ENCODE measurements at places on chromosomes 1 and 21.

DNA sequence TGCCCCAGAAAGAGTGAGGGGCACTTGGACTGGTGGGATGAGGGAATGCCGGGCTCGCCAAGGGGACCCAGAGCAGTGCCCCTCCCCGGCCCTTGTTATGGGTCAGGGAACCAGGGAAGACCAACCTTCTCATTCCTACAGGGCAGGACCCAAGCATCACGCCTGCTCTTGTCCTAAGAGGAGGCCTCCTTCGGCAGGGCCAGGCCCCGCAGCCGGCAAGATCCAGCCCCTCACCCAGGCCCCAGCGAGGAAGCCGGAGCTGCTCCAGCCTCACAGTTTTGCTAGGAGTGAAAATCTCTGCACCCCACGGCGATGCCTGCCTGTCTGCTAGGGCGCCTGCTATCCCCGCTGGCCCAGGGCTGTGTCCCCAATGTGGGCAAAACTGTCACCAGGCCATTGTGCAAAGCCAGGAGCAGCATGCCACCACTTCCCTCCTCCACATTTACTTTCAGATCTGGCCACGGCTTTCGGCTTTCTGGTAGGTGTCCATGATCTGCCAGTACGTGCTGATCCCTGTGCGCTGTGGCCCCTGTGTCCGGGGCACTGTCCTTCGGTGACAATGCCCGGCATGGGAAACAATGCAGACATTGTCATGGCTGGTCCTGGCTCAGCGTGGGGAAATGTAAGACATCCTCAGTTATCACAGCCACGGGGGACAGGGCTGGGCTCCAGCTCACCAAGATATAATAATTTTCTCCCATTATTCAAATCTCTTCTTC, 9.6 kb downstream of the ACTRT2 start:
- H3K4me3 ChIP-seq: no peak overlapping the region
- H3K27me3 ChIP-seq: no peaks in the 10 kb centered on the region
- no peak for DNase-seq
- H3K27ac ChIP-seq: no peak overlapping the region
- H3K36me3 ChIP-seq: no peaks in the 10 kb centered on the region

DNA sequence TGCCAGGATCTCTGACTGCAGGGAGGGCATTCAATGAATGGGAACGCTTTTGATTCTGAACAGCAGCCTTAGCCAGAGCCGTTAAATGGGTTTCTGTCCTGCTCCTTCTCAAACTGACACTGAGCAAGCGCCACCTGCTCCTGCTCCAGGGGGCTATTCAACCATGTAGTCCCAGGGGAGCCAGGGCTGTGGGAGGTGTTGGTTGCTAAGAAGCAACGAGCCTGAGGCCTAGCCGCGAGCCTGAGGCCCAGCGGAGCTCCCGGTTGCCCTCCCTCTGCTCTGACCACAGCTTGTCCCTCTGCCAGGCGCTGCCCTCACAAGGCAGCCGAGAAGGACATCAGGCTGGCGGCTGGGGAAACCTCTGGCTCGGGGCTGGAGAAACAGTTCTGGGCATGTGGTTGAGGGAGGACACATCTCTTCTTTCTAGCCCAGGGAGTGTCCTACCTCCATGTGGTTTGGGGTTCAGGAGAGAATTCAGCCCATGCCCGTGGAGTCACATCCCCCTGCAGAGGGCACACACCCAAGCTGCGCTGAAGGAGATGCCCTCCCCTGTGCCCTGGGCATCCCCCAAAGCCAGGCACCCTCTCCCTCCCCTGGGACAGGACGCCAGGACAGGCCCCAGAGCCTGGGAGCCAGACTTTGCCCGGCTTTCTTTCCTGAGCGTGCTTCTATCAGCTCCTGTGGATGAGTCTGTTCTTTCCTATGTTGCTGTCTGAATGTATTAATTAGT, 18.0 kb downstream of the PCP4 start:
- no peaks in the 10 kb centered on the region for H3K27me3 ChIP-seq
- H3K27ac ChIP-seq: no peak overlapping the region
- H3K36me3 ChIP-seq: no peaks in the 10 kb centered on the region
- DNase-seq: no peak

DNA sequence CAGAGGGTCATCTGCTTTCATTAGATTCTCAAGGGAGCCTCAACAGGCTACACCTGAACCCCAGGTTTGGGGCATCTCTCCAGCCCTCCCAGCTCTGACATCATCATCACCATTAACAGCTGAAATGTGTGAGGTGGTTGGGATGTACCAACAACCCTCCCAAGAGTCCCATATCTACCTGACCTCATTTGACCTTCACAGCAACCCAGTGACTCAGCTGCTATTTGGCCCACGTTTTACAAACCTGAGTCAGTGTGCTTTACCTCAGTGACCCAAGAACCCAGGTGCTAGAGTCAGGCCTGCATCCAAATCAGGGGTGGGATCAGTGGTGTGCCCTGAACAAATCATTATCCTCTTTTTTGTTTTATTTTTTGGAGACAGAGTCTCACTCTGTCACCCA, 53.3 kb upstream of the TINAGL1 start:
- DNase-seq: no peak
- H3K4me3 ChIP-seq: no peak overlapping the region
- no peak overlapping the region for H3K27ac ChIP-seq
- no peaks in the 10 kb centered on the region for H3K27me3 ChIP-seq
- no peaks in the 10 kb centered on the region for H3K4me1 ChIP-seq

DNA sequence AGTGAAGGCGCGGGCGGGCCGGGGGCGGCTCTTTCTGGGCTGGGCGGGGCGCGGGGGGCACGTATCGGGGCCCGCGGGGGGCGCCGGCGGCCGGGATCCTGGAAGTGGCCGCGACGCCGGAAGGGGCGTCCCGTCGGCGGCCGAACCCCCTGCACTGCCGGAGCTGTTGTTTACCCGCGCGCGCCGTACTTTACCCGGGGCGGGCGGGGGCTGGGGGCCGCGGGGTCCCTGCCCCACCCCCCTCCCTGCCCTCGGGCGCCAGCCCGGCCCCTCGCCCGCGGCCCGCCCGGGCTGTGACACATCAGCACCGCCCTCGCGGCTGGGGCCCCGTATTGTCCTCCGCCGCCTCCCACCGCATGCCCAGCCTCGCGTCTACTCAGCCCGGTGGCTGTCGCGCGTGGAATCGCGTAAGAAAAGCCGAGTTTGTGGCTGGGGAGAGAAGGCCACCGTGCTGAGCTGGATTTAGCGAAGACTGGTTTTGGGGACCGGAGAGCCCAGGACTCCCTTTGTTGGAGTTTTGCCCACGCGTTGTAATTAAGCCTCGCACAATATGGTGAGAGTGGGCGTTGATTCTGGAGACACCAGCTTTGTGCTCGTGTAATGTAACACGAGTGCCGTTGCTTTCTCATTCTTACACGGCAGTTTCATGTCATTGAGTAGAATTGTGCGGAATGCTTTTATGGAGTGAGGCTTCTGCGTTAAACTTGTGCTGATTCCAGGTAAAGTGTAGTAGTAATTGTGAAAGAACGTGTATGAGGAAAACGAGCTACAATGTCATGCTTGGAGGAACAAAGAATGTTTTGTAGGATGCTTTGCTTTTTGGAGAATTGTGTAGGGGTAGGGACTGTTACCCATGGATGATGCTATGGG, 559 bp downstream of the BACH1 start:
- H3K27me3 ChIP-seq: no peaks in the 10 kb centered on the region
- no peaks in the 10 kb centered on the region for H3K36me3 ChIP-seq
- H3K4me1 ChIP-seq: peaks cover 19% of the 10 kb centered on the region

DNA sequence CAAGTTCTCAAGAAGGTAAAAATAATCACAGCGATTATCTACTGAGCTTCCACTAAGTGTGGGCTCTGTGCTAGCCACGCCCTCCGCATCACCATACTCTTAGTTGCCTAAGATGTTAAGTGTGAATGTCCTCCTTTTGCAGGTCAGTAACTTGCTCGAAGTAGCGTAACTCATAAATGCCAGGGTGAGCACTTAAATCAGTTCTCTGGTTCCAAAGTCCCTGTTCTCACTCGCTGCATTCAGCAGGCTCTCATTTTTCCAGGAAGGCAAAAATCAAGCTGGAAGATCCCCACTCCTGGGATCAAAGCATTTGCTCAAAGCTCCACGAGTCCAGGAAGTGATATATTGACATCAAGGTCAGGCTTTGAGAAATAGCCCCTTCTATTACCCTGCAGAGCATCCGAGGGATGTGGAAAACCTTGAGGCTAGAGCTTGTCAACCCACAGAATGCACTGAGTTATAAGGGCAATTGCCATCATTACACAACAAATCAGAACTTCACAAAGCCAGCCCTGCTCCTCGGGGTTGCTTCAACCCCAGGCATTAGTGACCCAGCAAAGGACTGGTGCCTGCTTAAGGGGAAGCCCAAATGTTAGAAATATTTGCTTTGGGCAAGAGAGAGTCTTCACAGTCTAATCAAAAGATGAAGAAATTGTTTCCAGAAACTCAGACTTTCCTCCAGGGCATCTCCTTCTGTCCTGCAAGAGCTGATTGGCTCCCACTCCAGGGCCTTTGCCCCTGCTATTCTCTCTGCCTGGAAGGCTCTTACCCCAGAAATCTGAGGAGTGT, 19.5 kb downstream of the SLC30A1 start:
- H3K4me1 ChIP-seq: no peaks in the 10 kb centered on the region
- no peak overlapping the region for H3K27ac ChIP-seq
- H3K36me3 ChIP-seq: no peaks in the 10 kb centered on the region
- DNase-seq: no peak

DNA sequence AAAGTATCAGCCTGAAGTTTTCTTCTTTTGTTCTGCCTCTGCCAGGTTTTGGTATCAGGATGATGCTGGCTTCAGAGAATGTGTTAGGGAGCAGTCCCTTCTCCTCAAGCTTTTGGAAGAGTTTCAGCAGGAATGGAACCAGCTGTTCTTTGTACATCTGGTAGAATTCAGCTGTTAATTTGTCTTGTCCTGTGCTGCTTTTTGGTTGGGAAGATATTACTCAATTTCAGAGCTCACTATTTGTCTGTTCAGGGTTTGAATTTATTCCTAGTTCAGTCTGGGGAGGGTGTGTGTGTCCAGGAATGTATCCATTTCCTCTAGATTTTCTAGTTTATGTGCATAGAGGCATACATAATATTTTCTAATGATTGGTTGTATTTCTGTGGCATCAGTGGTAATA, 12.8 kb downstream of the ZNF678 start:
- H3K27ac ChIP-seq: no peak overlapping the region
- no peak overlapping the region for H3K4me3 ChIP-seq
- no peak for DNase-seq
- H3K27me3 ChIP-seq: no peaks in the 10 kb centered on the region

GRCh38 chr1:182823220-182823619, 15.9 kb upstream of the DHX9 start:
- H3K36me3 ChIP-seq: no peaks in the 10 kb centered on the region
- H3K4me1 ChIP-seq: no peaks in the 10 kb centered on the region
- H3K4me3 ChIP-seq: no peak overlapping the region
- no peak overlapping the region for H3K27ac ChIP-seq
- DNase-seq: no peak

DNA sequence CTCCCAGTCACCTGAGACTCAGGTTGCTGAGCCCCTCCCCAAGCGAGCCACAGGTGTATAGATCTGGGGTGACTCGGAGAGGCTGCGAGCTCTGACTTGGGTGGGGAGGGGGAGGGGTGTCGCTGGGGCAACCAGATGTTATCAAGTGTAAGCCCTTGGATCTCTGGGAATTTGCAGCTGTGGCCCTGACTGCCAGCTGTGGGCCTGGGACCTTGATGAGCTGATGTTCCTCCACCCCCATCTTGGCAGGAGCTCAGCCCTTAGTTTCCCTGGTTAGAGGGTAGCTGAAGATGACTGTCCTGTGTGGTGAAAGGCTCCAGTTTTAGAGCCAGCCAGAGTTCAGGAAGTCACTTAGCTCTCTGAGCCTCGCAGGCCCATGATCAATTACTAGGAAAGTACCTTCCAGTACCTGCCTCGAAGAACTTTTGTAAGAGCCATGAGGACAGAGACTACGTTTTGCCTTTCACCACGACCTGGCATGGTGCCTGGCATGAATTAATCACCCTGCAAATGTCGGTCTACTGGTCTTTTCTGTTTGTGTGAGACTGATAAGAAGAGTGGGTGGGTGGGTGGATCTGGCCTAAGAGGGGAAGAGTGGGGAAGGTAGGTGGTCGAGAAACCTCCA, 55.8 kb downstream of the YARS1 start:
- H3K4me3 ChIP-seq: no peak overlapping the region
- DNase-seq: no peak
- H3K36me3 ChIP-seq: no peaks in the 10 kb centered on the region
- H3K27ac ChIP-seq: no peak overlapping the region
- no peaks in the 10 kb centered on the region for H3K4me1 ChIP-seq

GRCh38 chr1:153688276-153688675, 9.8 kb downstream of the NPR1 start:
- H3K36me3 ChIP-seq: no peaks in the 10 kb centered on the region
- no peaks in the 10 kb centered on the region for H3K27me3 ChIP-seq

DNA sequence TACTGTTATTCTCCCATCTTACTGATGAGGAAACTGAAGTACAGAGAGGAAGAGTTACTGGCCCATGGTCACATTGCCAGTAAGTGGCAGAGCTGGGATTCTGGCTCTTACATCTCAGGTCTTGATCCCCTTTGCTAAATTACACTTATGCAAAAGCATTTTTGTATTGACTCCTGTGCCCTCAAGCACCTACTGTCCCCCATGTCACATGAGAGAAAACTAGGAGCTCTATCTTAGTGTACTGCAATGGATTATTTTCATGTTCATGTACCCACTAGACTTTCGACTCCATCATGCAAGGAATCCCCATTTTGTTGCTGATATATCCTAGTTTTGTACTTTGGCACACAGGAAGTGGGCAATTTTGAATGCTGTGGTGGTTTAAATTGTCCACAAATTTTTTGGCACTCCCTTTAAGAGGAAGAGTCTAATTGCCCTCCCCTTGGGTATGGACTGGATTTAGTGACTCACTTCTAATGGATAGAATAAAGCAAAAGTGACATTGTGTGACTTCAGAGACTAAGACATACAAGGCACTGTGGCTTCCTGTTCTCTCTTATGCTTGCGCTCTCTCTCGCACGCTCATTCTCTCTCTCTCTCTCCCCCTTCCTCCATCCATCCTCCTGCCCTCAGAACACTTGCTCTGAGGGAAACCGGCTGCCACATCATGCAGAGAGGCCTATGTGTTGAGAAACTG, 43.5 kb upstream of the JAK1 start:
- no peak overlapping the region for H3K4me3 ChIP-seq
- DNase-seq: no peak
- peaks cover 20% of the 10 kb centered on the region for H3K4me1 ChIP-seq

- no peaks in the 10 kb centered on the region for H3K36me3 ChIP-seq
- no peak for DNase-seq
- H3K27ac ChIP-seq: no peak overlapping the region
- peaks cover 4% of the 10 kb centered on the region for H3K4me1 ChIP-seq
- no peaks in the 10 kb centered on the region for H3K27me3 ChIP-seq
Observed at GRCh38 chr1:23722652-23723051, 20.6 kb upstream of the ELOA start.

Data from effector memory CD4-positive, alpha-beta T cell (primary cell).